ENCODE measurements at places on chromosomes 6 and 20.

DNA sequence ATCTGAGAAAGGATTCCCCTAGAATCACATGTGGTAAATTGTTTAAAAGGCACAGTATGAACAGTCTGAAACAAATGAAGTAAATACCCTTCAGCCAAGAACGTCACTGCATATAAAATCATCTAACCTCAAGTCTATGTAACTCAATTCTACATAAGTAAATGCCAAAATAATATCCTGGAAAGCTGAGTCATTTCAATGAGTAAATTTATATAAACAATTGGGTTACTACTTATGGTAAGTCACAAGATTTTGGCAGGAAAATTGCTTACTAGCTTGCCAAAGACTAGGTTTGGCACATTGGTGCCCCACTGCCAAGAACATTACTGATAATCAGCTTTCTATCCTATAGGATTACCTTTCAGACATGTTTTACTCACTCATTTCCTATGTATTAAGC is 8.4 kb downstream of the GMDS start:
- DNase-seq = no peak

DNA sequence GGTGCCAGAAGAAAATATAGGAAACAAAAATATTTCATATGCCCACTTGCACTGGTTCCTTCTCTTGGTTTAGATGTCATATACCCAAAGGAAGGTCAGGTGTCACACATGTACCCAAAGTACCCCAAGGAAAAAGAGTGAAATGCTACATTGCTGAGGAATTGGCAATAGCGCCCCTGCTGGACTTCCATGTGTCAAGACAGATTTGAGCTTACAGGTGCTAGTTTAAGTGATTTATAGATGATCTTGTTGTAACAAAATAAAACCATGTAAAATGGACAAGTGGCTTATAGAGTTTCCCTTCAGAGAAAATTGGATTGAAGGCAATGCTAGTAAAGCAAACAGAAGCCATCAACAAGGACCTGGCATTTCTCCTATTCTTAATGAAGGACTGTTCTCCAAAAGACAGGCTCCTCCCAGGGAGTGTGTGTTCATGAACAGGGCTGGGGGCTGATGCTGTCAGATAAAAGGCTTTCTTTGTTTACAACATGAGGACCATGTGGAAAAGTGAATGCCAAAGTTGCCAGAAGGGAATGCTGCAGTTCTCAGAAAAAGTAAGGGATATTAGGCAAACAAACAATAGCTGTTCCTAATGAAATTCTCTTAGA is 64.3 kb upstream of the PAK5 start:
- no peak for DNase-seq

DNA sequence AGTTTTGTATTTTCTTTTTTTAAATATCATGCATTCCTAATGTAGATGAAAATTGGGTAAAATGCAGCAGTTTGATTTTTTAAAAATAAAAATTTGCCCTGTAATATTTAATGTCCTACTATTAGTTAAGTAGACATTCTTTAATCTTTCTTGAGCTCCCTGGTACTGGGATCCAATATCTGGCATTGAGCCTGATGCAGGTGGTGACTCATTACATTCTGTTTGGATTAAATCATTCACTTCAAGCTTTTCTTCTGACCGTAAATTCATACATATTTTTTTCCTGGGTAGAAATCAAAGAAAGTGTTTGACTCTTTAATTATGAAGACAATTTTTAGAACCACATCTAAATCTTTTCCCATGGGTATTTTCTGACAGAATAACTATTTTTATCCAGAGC is 768.8 kb upstream of the SLC35B3 start:
- no peak for DNase-seq

DNA sequence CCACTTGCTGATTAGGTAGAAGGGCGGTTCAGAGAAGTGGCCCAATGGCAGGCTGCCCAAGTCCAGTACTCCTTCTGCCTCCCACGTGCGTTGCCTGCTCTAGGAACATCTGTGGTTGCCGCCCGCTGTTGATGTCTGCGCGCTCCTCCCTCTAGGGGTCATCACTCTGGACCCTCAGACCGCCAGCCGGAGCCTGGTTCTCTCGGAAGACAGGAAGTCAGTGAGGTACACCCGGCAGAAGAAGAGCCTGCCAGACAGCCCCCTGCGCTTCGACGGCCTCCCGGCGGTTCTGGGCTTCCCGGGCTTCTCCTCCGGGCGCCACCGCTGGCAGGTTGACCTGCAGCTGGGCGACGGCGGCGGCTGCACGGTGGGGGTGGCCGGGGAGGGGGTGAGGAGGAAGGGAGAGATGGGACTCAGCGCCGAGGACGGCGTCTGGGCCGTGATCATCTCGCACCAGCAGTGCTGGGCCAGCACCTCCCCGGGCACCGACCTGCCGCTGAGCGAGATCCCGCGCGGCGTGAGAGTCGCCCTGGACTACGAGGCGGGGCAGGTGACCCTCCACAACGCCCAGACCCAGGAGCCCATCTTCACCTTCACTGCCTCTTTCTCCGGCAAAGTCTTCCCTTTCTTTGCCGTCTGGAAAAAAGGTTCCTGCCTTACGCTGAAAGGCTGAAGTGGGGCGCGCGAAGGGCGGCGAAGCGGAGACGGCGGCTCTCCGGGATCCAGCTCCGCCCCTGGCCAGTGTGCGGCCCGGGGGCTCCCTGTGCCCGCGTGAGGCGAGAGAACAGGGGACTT is 8.5 kb downstream of the TRIM15 start:
- no peak for DNase-seq

DNA sequence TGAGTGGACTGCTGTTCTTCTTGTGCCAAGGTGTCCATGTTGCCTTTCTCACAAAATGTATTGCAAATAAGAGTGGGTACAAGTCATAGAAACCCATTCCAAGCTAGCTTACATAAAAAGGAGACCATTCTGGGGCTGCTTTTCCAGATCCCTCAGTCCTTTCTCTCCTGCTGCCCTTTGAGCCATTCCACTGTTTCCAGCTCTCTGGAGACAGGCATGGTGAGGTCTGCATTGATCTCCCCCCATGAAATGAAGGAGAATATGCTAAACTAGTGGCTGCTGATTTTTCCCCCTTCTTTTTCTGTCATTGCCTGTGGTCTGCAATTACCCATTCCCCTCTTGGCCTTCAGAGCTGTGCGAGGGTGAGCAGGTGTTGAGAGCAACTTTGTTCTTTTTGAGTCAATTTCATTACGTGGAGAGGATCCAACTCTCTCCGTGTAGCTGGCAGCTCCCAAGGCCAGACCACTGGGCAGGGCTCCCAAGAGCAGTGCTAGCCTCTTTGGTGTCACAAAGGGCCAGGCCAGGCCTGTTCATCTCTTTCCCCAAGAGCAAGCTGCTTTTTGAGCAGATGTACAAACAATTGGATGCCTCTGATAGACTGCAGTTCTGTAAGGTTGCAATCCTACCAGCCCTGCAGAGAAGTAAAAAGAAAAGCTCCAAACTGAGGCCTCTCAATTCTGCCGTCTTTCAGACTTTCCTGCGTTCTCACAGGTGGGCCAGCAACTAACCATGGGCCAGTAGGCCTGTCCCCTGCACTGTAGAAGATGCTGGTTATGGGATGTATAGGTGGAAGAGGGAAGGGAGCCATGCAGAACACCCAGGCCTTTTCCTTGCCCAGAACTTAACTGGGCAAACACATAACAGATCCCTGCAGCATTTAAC is 96.1 kb upstream of the ARMC2 start:
- no peak for DNase-seq

GRCh38 chr20:58650776-58651558 is at the start of gene STX16:
Gene STX16, plus strand, starts transcription at chr20:58651283. Its CDS starts 724 bp downstream, at chr20:58652007.
- DNase-seq = peak; percentile 37

DNA sequence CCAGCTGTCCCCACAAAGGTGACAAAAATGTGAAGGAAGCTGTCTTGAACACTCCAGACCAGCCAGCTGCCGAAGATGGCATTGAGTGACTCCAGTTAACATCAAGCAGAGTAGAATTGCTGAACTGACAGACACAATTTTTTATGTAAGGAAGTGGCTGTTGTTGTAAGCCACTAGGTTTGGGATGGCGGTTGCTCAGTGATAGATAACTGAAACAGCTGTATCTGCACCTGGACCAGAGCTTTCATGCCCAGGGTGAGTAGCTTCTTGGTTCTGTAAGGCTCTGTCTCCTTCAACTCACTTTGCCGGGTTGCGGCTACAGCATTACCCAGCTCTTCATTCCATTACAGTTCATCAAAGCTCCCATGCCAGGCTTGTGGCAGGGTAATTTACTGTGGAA is 49.7 kb upstream of the DDR1 start:
- DNase-seq = no peak

DNA sequence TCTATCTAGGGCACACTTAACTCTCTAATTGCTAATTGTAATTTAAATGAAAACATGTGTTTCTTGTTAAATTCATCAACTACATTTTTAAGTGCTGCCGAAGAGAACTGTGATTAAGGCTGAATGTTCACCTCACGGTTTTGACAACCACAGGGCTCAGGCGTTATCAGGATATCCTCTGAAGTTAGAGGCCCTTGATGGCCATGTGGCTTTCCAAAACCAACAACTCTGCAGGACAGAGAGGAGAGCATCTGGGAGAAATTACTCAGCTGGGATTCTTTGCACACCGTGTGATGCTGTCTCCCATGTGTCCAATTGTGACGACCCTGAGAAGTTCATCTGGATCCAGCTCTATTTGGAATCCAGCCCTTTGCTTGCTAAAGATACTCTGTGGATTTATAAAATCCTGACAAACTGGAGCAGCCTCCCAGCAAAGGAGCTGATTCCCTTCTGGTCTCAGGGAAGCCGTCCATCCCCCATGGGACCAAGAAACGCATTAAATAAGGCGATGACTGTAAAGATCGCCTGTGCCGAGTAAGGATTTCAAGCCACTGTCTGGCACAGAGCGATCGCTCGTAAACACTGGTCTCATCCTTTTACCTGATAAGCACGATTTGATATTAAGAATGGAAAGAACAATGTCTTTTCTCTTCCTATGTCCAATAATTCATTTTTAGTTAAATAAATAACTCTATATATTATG is 401.1 kb downstream of the CD83 start:
- no peak for DNase-seq

GRCh38 chr6:15363523-15364400 is 117.9 kb downstream of the JARID2 start:
- DNase-seq = no peak

GRCh38 chr6:27791182-27791943 is 120.8 kb downstream of the OR2B2 start:
- DNase-seq = no peak

- DNase-seq = no peak
These were observed 511.0 kb downstream of the CDKAL1 start for GRCh38 chr6:21045135-21045700.

- DNase-seq = no peak
These were observed 17.1 kb downstream of the IRF4 start for GRCh38 chr6:408599-409102.

DNA sequence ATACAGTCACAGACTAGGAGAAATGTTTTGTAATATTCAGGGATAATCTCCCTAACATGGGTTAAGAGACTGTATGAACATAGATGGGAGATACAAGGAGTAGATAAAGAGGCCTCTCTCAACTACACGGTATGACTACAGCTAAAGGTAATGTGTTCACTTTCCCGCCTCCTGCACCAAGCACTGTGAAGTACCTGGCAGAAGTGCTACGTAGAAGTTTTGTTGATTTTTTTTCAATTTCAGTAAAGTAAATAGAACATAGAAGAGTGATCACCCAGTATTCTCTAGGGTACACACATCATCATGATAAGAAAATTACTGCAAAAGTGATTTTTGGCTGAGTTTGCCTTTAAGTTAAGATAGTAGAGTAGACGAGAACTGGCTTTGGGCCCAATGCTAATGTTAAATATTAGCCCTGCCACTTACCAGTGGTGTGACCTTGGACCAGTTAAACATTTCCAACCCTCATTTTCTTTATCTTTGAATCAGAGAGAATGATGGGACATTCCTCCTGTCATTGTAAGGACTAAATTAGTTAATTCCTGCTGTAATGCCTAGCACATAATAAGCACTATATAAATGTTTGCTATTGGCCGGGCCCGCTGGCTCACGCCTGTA is 183.6 kb downstream of the COL9A1 start:
- DNase-seq = no peak

DNA sequence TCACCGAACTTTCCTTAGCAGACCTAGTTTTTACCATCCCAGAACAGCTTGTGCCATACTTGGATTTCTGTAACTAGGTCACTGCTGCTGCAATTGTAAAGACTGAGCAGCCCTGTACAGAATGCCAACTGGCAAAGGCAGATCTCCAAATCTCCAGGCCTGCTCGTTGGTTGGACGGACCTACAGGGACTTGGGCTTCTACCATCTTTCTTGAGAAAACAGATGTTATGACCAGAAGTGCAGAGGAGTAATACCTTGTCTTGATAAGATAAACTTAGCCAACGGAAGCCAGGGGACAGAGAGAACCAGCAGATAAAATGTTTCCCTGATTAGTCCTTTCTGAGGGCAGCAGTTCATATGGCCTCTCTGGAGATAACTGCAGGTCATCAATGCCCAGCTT is 304.1 kb downstream of the RFPL4B start:
- no peak for DNase-seq

DNA sequence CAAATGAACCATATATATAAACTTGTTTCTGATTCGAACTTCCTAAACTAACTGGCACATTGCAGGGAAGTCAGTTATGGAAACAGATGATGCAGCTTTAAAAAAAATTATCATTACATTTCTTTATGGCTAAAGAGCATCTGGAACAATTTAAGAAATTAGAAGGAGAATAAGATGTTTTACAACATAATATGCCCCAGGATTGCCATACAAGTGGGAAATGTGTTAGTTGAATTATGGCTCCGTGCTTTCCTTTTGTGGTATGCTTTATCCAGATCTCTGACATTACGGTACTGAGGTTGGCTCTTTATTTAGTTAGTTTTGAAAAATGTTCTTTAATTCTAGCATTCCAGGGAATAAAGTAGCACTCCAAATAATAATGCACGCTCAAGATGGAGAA is 343.0 kb upstream of the ZFP64 start:
- no peak for DNase-seq

GRCh38 chr6:122778985-122779661 is 393 bp upstream of the FABP7 start:
- DNase-seq = no peak

DNA sequence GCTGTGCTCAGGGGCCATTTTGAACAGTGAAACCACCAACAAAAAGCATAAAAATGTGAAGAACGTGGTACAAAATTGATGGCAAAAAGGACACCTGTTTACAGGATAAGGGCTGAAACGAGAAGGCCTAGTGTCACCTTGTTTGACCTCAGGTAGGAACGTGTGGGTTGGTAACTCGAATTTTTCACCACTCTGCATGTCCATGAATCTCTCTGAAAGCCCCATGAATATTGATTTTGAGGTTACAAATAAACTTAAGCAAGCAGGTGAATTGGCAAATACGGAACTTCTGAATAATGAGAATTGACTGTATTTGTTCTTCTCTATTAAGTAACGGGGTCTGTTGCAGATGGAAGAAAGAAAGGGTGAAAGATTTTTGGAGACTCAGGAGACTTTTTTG is 59.6 kb upstream of the EDN1 start:
- no peak for DNase-seq

DNA sequence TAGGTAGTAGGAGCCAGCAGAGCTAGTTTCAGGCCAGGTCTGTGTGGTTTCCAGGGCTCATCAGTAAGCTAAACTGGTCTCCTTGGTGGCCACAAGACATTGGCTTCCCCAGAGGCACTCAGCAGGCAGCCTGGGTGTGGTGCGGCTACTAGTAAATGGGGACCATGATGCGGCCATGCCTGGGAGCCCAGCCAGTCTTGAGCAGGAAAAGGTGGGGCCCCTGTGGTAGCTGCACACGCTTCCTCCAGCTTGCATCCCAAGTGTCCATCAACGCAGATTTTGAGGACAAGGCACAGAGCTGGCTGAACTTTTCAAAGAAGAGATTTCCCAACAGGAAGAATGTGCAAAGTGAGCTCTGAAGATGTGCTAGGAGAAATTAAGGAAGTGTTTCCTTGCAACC is 107.4 kb upstream of the NAA20 start:
- DNase-seq = no peak

GRCh38 chr20:61424628-61425420 is 172.8 kb downstream of the CDH4 start:
- DNase-seq = no peak

Measured in esophagus squamous epithelium (tissue), 5 donors.